ENCODE measurements at places on chromosomes 1 and 21. TPM values are rescaled to one million over a fixed set of nuclear protein-coding genes. Genes with fewer than 3 reads are reported as not detected.

- DNase-seq, result no peak
Observed at GRCh38 chr1:244773513-244773912, 61.9 kb upstream of the COX20 start.

The RGS1 gene
- not detected for total RNA-seq

The CFHR2 gene
- not detected for total RNA-seq

GRCh38 chr1:54406339-54407153 lies at the start of gene SSBP3:
Gene SSBP3 (minus strand): TSS chr1:54406394.
- DNase-seq, result peak; percentile 94

- no peak for DNase-seq
Observed at GRCh38 chr1:10789803-10790702, 6.4 kb downstream of the CASZ1 start.

- peak; percentile 17 for DNase-seq
Observed at GRCh38 chr1:152109998-152110294, 5.3 kb downstream of the TCHH start.

The RPE65 gene
- total RNA-seq, result not detected

- DNase-seq, result peak; percentile 23
Observed at GRCh38 chr1:101797722-101798121, 199.0 kb downstream of the OLFM3 start.

The NASP gene
- total RNA-seq, result 294 TPM

The VWA5B1 gene
- 1.0 TPM for total RNA-seq
